Stimulated activated CD4-positive, alpha-beta T cell treated with anti-CD3 and anti-CD28 coated beads, Interleukin-1b, Interleukin-23, amount 100 ng/mL, for 1 hour (primary cell): ENCODE measurements at places on chromosomes 6 and 20.

DNA sequence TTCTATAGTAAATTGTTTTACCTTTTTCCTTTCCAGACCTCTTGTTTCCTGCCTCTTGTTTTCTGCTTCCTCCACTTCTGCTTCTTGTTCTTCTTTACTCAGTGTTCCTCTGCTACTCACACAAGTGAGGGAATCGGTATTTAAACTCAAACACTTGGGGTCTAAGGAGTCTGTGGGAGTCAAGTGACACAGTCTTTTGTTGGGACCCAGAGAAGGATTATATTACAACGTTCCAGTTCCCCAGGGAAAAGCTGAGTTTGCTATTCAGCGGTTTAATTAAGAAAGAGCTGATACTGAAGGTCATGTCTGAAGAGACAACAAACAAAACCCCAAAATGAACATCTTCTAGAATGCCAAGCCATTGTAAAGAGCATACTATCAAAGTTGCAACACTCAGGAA lies 107.8 kb upstream of the CITED2 start:
- DNase-seq, result no peak

- no peak for DNase-seq
These were observed 5.2 kb upstream of the NNAT start for GRCh38 chr20:37515876-37516275.

DNA sequence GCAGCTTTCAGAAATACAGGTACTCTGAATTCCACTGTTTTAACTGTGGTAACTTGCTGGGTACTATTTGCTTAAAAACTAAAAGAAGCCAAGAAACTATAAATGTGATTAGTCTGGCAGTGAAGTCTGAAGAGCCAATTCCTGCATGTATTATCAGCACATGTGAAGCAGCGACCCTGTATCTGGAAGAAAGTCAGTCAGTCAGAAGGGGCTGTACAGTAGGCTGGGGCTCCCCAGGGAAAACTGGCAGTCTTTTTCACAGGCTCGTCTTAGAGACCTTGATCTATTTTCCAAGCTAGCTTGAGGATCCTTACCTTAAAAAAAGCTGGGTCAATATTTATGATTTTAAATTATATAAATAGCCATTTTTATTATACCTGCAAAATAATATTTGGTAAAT lies 104.9 kb downstream of the PDSS2 start:
- no peak for DNase-seq

GRCh38 chr6:149922642-149923326 lies at the start of gene RAET1G:
Gene RAET1G (minus strand): TSS chr6:149923121. CDS start chr6:149923010, 111 bp downstream.
- peak; percentile 53 for DNase-seq

DNA sequence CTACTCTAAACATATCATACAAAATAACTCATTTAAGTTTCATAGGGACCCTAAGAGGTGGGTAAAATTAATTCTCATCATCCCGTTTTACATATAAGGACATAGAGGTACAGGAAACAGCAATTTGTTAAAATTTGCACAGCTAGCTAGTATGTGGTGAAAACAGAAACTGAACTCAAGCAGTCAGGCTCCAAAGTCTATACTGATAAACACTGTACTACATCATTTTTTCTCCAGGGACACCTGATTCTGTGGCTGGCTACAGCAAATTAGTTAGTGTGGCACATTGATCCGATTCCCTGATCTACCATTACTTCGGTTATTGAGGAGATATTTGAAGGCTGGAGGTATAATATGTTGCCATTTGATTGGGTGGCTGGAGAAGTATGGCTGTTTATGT lies 36.2 kb upstream of the E2F3 start:
- no peak for DNase-seq

GRCh38 chr20:11170025-11170424 lies 496.2 kb upstream of the JAG1 start:
- no peak for DNase-seq

- DNase-seq, result no peak
These were observed 13.7 kb upstream of the THBD start for GRCh38 chr20:23063168-23063567.

DNA sequence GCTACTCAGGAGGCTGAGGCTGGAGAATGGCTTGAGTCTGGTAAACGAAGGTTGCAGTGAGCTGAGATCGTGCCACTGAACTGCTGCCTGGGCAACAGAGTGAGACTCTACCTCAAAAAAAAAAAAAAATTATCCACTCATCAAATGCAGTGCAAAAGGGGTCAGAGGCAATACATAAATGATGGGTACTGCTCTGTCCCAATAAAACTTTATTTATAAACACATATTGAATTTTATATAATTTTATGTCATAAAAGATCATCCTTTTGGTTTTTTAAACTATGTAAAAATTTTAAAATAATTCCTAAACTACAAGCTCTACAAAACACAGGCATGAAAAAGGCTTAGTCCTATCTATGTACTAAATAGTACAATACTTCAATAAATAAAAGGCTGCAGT lies 10.3 kb downstream of the KHDC1 start:
- DNase-seq, result no peak

DNA sequence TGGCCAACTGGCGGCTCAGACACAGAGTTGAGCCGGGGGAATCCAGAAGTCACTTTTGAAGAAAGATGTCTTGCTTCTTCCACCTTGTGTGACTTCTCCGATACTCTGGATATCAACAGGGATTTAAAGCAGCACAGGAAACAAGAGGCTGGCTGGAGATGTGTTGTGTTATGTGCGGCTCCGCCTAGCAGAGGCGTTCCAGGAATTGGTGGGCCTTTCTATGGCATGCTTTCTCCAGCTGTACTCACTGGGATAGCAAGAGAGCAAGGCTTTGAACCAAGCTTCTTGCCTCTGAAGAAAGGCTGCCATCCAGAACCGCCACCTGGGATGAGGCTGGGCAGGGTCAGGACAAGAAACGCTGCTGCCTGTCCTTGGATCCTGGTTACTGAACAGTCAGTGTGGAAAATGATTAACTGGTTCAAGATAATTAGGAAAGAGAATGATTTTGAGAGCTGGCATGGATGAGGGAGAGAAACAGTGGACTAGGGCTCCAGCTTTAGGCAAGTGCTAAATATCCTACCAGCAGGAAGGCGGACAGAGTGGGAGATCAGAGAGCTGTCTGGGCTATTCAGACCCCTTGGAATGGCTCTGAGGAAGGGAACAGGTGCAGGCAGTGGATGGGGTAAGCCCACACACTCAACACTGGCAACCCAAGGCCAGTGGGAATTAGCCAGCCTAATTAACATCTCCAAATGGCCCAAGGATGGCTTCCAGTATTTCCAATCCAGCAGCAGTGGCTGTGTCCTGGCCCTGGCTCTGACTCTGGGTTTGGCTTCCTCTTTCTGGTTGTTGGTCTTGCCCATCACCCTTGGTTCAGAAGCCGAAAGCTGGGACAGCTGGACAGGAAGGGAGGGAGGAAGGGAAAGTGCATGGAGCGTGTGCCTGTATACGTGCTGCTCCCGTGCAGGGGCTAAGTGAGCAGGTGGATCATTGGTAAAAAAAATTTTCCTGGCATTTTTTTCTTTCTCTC lies 31.9 kb downstream of the INSM1 start:
- no peak for DNase-seq

DNA sequence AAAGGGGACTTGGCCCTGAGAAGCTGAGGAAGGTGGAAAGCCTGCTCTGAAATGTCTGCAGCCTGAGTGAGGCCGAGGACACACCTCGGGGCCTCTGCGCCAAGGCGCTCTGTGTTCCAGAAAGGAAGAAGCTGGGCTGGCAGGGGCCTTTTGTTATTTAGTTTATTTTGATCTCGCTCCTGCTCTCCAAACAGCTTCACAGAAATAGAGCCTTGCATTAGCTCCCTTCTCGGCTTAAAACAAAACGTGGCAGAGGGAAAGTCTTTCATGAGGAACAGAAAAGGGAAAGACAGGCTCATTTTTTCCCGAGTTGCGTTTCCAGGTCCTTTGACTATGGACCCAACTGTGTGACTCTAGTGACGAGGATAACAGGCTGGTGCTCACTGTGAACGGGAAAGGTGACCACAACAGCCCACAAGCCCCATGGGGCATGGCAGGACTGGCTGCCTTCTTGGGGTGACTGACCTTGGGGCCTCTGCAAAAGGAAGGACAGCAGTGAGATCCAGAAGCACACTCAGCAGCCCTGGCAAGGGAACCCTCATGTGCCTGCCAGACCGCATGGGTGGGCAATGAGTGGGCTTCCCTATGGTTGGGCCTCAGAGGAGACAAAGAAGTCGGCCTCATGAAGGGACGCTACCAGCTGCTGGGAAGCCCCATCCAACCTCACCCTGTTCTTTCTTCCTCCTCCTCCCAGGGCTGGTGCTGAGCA lies 18.7 kb downstream of the LEMD2 start:
- no peak for DNase-seq

DNA sequence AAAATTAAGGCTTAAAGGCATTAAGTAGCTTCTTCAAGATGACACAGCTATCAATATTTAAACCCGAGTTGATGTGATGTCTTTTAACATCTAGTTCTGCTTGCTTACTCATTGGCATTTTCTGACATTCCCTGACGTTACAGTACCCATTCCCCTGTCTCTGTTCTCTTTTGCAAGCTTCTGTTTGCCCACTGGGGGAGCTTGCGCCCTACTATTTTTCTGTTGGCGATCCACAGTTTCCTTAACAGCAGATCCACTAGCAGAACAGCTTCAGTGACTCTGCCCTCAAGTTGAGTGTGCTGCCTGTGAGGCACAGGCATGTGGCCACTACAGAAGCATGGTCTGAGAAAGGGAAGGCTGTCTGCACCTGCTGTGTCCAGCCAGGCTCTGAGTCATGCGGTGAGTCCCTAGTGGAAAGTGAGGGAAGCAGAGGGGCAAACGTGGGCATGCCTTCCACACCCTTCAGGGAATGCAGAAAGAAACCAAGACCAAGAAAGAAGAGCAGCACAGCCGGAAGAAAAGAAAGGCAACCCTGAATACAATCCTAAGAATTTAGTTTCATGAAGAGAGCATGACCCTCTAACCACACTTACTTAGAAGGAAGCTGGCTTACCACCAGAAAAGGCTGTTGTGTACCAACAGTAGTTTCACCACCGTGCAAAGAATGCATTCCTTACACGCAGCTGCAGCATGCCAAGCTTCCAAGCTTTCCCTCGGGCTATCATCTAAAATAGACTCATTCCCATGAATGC lies 97.7 kb upstream of the VGLL2 start:
- no peak for DNase-seq

GRCh38 chr6:18118330-18118729 lies 4.1 kb downstream of the NHLRC1 start:
- DNase-seq, result no peak

- DNase-seq, result no peak
These were observed 27.0 kb downstream of the IPCEF1 start for GRCh38 chr6:154329350-154330170.

GRCh38 chr6:117933471-117933870 lies 26.4 kb downstream of the SLC35F1 start:
- DNase-seq, result no peak
